Heart right ventricle (tissue), 16 donors: ENCODE measurements at places on chromosomes 13 and 19. TPM values are rescaled to one million over a fixed set of nuclear protein-coding genes. Genes with fewer than 3 reads are reported as not detected.

GRCh38 chr19:17865364-17866311 is 5.9 kb downstream of the RPL18A start:
- no peak for DNase-seq

Gene PRR36
- not detected for total RNA-seq

DNA sequence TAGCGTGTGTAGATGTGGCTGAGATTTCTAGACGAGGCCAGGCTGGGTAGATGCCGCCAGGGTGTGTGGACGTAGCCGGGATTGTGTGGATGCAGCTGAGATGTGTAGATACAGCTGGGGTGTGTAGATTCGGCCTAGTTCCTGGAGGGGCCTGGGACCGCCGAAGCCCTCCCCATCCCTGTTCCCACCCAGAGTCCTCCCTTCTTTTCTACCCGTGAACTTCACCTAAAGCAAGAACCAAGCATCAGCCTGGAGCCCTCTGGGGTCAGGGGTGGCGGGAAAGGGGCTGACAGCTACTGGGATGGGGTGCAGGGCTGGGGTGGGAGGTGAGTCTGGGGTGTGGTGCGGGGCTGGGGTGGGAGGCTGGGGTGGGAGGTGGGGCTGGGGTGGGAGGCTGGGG is 768 bp downstream of the TMPRSS9 start:
- DNase-seq, result no peak

Gene ZNF649
- total RNA-seq, result 8.3 TPM

DNA sequence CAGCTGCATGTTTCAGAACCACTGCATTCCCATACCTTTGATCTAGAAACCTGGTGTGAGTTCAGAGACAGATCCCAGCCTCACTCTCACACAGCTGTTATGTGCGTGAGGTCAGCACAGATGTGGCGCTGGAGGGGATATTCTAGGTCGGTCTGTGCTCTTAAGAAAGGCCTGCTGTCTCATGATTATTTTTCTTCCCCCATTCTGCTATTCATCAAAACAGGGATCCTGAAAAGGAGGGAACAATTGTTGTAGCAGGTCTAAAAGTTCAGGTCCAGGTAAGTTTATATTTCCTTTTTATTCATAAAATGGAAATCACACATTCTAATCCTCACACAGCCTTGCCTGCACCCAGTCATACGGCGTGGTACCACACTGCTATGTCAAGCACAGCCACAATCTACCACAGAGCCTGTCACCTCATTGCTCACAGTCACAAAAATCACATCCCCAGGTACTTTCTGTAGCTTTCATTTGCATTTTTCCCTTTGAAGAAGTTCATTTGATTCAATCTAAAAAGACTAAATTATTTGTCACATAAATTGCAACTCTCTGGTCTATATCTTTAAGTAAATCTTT is 867 bp downstream of the ZNF546 start:
- no peak for DNase-seq

GRCh38 chr13:93344048-93344705 is 117.6 kb downstream of the GPC6 start:
- no peak for DNase-seq

Gene ADAMTS10
- total RNA-seq, result 2.7 TPM

DNA sequence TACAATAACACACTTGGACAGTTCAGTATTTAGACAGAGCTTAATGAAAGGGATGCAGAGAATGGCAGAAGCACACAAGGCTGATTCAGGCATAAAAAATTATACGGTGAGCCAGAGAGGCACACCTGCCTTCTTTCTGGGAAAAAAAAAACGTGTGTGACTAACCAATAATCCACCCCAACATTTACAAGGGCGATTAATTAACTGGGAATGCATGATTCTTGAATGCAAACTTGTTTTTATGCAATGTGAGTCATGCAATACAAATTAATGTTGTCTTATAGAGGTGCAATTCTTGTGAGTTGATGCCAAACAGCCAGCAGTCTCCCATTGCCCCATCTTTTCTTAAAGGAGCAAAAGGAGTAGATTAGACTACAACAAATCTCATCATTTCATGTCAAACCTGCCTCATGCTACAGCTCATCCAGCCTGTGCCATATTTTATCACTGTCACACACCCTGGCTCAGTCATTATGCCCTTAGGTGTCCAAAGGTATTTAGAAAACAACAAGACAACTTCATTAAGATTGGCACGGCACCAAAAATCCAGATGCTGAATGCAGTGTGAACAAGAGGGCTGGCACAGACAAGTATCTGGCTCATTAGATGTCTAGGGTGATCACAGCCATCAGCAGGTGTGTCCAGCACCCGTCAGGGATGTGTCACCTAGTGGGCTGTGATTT is 721.1 kb downstream of the EFNB2 start:
- DNase-seq, result no peak

Gene GFY
- not detected for total RNA-seq

DNA sequence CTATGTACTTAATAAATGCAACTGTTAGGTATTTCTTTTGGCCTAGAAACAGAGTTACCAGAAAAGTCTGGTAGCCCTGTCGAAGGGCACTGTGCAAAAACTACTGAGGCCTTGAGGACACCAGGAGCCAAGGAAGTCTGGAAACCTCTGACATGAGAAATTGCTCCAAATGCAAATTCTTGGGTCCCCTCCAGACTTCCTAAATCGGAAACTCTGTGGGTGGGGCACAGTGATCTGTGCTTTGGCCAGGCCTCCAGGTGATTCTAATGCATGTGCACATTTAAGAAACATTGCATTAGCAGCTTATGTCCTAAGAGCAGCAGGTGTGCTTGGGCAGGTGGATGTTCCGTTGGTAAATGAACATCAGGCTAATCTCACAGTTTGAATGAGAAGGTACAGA is 50.0 kb downstream of the STARD13 start:
- no peak for DNase-seq

GRCh38 chr13:101661839-101662238 is 209.4 kb downstream of the ITGBL1 start:
- DNase-seq, result no peak

Gene UPF1
- 38.3 TPM for total RNA-seq

DNA sequence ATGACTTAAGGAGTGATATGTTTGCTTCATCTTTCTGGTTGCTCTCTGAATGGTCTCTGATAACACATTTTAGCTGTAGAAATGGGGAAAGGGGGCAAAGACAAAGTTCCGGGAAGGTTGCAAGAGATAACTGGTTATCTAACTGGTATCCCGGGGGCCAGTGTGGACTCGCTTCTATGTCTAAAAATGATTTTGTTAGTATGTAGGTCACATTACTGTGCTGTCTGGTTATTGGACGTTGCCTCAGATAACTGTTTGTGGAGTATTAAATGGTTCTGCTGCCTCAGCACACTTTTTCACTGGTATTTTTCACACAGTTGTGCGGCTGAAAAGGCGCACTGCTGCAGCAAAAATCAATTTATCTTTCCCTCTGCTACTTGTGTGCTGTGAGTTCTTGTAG is 63.0 kb upstream of the ZNF536 start:
- DNase-seq, result no peak

Gene EGLN2
- 78.3 TPM for total RNA-seq

DNA sequence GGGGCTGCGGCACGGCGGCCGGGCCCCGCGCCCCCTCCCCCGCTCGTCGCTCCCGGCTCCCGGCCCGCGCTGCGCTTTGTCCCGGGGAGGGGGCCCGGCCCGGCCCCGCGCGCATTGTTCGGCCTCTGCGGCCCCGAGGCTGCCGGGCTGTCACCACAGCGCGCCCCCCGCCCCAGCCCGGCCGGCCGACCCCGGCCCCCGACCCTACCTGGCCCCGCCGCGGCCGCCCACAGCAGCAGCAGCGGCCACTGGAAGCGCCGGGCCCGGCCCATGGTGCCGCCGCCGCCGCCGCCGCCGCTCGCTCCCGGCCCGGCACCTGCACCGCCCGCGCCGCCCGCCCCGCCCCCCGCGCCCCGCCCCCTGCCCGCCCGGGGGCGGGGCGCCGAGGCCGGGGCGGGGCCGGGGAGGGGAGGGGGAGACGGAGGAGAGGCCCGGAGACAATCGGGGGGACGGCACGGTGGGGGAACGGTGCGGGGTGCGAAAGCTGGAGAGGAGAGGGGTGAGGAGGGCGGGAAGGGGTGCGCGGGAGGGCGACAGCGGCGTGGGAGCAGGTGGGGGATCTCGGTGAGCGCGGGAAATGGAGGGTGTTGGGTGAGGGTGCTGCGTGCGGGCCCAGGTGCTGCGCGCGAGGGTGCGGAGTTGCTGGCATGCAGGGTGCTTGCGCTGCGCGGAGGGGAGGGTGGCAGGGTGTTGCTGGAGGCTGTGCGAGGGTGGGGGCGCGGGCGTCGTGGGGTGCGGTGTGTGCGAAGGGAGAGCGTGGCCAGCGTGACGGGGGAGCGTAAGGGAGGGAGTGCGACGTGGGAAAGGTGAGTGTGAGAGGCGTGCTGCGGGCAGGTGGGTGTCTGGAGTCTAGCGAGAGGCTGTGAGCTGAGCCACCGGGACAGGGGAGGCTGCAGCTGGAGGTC is at the start of gene CADM4:
Gene CADM4, minus strand, starts transcription at position 332 of the 905 bp plus-strand sequence. Its CDS starts 60 bp downstream, at position 272.
- DNase-seq, result peak; percentile 16

GRCh38 chr19:50705422-50706019 is 14.1 kb downstream of the SHANK1 start:
- no peak for DNase-seq

GRCh38 chr13:64709079-64709478 is 2521.1 kb downstream of the PCDH9 start:
- DNase-seq, result no peak

Gene OR10H1
- not detected for total RNA-seq

DNA sequence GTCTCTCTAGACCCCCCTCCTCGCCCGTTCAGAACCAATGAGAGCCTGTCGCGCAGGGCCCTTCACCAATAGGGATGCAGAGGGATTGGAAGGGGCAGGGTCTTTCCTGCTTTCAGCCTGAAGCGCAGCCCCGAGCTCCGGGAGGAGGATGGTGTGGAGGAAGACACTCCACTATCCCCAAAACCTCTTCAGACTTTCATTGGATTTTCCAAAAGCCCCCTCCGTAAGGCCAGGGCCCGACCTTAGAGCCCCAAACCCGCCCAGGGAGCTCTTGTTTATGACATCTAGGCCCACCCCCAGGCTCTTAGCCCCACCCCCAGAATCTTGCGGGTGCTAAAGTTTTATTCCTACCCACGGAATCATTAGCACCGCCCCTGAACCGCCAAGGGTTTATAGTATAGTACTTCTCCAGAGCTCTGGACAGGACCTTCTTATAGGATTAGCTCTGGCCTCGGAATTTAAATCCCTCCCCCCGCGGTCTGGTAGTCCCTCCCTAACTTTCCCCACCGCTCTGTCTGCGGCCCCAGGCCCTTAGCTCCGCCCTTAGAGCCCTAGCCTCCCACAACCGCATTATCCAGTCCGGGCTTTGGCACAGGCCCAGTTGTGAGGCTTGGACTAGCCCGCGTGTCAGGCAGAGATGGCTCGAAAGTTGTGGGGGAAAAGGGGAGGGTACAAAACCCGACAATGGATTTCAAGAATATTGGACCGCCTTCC is 6.6 kb upstream of the EML2 start:
- DNase-seq, result peak; percentile 84

Gene CCL25
- not detected for total RNA-seq

DNA sequence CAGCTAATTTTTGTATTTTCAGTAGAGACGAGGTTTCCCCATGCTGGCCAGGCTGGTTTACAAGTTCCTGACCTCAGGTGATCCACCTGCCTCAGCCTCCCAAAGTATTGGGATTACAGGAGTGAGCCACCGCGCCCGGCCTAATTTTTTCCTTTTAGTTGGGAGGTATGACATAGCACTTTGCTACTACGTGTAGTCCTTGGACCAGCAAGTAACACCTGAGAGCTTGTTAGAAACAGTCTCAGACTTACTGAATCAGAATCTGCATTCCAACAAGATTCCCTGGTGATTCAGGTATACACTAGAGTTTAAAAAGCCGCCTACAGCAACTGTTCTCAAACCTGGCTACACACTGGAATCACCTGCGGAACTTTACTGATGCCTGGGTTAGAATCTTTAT is 1.8 kb upstream of the FARP1 start:
- no peak for DNase-seq

Gene ZAR1L
- total RNA-seq, result not detected

DNA sequence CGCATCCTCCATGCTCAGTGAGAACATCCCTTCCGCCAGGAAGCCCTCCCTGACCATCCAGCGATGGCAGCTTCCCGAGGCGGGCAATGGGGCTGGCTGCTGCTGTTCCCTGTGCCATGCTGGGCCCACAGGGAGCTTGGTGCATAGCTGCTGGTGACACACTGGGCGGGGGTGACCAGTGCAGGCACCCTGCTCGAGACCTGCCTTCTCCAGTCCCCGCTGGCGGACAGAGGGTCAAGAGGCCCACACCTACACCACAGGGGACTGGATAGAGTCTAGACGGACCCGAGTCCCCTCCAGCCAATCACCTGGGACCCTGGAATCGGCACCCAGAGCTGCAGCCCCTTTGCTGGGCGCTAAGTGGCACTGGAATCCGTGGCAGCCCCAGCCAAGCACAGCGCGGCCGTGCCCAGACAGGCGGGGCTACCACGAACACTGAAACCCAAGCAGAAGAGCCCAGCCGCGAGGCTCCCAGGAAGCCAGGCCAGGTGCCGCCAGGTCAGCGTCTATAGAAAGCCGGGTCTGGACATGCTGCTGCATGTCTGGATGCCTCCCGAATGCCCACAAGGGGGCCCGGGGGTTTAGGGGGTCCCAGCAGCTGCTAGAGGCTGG is 9.0 kb upstream of the TBXA2R start:
- no peak for DNase-seq

- no peak for DNase-seq
Measured at GRCh38 chr19:43641333-43641732, 1.7 kb upstream of the CADM4 start.

- no peak for DNase-seq
Measured at GRCh38 chr19:2259336-2259735, 3.1 kb upstream of the JSRP1 start.

- no peak for DNase-seq
Measured at GRCh38 chr19:19185853-19186740, 5.9 kb downstream of the BORCS8 start.

Gene SYCN
- total RNA-seq, result not detected

- DNase-seq, result no peak
Measured at GRCh38 chr13:105814902-105815250, 720.6 kb downstream of the EFNB2 start.

- no peak for DNase-seq
Measured at GRCh38 chr13:57739089-57739488, 107.5 kb downstream of the PCDH17 start.

Gene CLIP3
- 3.4 TPM for total RNA-seq

Gene CEACAM21
- total RNA-seq, result 0.26 TPM

- no peak for DNase-seq
Measured at GRCh38 chr13:46289260-46289955, 77.7 kb downstream of the LRRC63 start.

Gene SLC6A16
- total RNA-seq, result 0.25 TPM
